ENCODE measurements at places on chromosomes 7 and 10. TPM values are rescaled to one million over a fixed set of nuclear protein-coding genes. Genes with fewer than 3 reads are reported as not detected.

The PDE1C gene
- total RNA-seq = 35.8 TPM

The PRKAG2 gene
- total RNA-seq = 35.9 TPM

The NEUROG3 gene
- not detected for total RNA-seq

The GNG11 gene
- total RNA-seq = under 0.01 TPM

The EPDR1 gene
- total RNA-seq = 41.2 TPM

The JAKMIP3 gene
- total RNA-seq = 0.50 TPM

The NFE2L3 gene
- 3.0 TPM for total RNA-seq

The PDCD4 gene
- total RNA-seq = 133 TPM

The PITX3 gene
- not detected for total RNA-seq

The CCDC172 gene
- not detected for total RNA-seq

The PRKG1 gene
- total RNA-seq = 0.45 TPM

The RTKN2 gene
- 4.5 TPM for total RNA-seq

The NKX6-2 gene
- not detected for total RNA-seq

The ETV1 gene
- 10.7 TPM for total RNA-seq

The MYO1G gene
- total RNA-seq = 0.17 TPM

The CREB5 gene
- total RNA-seq = 17.8 TPM

The SEM1 gene
- total RNA-seq = 63.5 TPM

The CC2D2B gene
- total RNA-seq = 0.33 TPM

The CFAP43 gene
- total RNA-seq = 0.33 TPM

The TAS2R38 gene
- total RNA-seq = not detected

The NPM3 gene
- total RNA-seq = 99.4 TPM

The HHEX gene
- total RNA-seq = 0.33 TPM

The TRIM73 gene
- total RNA-seq = 2.9 TPM

The PDIA4 gene
- total RNA-seq = 183 TPM

The CYP3A5 gene
- total RNA-seq = not detected

The VPS37D gene
- total RNA-seq = 1.1 TPM

The CTTNBP2 gene
- total RNA-seq = not detected

The TSPAN15 gene
- total RNA-seq = 1.5 TPM

The FAM13C gene
- 2.1 TPM for total RNA-seq

The KCNMA1 gene
- 46.4 TPM for total RNA-seq

The ACSM6 gene
- total RNA-seq = not detected

The DMBT1 gene
- 0.24 TPM for total RNA-seq

The SPDYE6 gene
- total RNA-seq = not detected

The ADK gene
- total RNA-seq = 87.9 TPM

The SPDYE1 gene
- under 0.01 TPM for total RNA-seq

The CDC14C gene
- 0.17 TPM for total RNA-seq

The AUTS2 gene
- 7.3 TPM for total RNA-seq

The DPP6 gene
- not detected for total RNA-seq

The ALKBH4 gene
- total RNA-seq = 9.9 TPM

The ARHGEF5 gene
- total RNA-seq = 43.9 TPM

The UTF1 gene
- not detected for total RNA-seq

The HOXA7 gene
- total RNA-seq = 2.3 TPM

The EPO gene
- not detected for total RNA-seq

The GIMAP6 gene
- total RNA-seq = not detected

The CAMK2B gene
- 0.33 TPM for total RNA-seq
